MM.1S (cell line): ENCODE measurements at places on chromosomes 7 and 10.
A peak's percentile ranks its signal among the peaks of the same experiment; 100 is the strongest.

- DNase-seq = no peak
Measured at GRCh38 chr7:26375726-26376174, 84.1 kb downstream of the SNX10 start.

- no peak for DNase-seq
Measured at GRCh38 chr10:33291053-33291592, 43.3 kb downstream of the NRP1 start.

GRCh38 chr7:37045681-37046179 lies 321.4 kb upstream of the AOAH start:
- no peak for DNase-seq

DNA sequence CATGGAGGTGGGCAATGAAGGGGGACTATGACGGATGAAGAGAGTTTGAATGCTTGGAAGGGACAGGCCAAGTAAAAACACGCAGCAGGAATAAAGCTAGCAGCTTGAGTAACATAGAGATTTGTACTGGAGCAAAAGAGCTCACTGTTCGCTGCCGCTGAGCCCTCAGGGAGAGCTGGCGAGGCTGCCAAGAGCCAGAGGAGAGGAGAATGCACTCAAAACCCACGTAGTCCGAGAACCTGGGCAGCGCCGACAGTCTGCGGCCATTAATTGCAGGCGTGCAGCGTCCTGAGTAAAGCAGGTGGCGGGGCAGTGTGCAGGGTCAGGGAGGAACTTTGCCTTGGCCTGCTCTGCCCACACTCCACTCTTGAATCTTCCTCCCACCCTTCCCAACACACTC lies 68.2 kb downstream of the SLC37A3 start:
- DNase-seq = no peak

GRCh38 chr10:94125856-94126255 lies 132.1 kb downstream of the PLCE1 start:
- no peak for DNase-seq

- DNase-seq = no peak
Measured at GRCh38 chr10:26215935-26216584, 514 bp upstream of the GAD2 start.

- DNase-seq = peak; percentile 38
Measured at GRCh38 chr7:26863518-26864308, 677 bp downstream of the SKAP2 start.
